ENCODE measurements at places on chromosomes 3 and 15.

DNA sequence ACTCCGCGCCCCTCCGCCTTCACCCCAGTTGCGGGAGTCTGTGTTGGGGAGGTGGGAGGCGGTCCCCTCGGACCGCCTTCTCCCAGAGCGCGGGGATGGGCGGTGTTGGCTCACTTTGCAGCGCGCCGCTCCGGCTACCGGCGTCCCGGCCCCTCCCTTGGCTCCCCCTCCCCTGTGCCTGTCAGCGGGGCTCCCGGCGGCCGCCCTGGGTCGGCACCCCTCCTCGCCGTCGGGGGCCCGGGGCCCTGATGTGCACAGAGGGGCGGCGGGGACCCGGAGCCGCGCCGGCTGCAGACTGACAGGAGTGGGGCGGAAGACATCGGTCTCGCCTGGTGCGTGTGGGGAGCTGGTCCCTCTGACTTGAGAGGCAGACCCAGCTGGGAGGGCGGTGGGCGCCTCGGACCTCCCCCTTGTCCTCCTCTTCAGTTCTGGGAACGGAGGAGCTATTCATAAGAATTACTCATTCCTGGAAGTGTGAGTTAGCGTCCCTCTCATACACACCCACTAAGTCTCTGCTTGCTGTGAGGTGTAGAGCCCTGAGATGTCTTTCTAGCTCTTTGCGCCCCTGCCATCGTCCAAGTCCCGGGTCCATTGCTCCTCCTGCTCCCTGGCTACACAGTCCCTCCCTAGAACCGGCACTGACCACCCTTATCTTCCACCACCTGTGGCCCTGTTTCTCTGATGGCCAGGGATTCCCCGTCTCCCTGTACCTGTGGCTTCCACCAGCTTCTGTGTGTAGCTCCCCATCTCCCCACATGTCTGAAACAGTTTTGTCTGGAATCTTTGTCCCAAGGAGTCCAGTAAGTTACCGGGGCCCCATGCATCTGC lies 42.3 kb upstream of the ROPN1 start:
- DNase-seq: no peak

GRCh38 chr15:96560246-96560895 lies 229.9 kb downstream of the NR2F2 start:
- no peak for DNase-seq

- DNase-seq: no peak
Measured at GRCh38 chr15:78177447-78177873, 28.3 kb downstream of the IDH3A start.

- no peak for DNase-seq
Measured at GRCh38 chr15:91237445-91237844, 137.4 kb downstream of the SV2B start.

DNA sequence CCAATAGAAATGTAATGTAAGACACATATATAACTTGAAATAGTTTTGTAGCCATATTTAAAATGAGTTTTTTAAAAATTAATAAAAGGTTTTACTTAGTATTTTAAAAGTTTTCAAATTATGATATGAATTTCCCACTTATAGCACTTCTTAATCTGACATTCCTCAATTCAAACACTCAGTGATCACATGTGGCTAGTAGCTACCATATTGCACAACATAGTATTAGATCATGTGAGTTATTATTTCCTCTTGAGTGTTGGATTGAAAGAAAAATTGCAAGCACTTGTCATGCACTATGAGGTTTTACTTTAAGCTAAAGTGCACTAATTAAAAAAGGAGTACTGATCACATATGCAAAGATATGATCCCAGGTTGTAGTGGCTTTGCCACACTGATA lies 453.4 kb upstream of the ROBO2 start:
- no peak for DNase-seq

- no peak for DNase-seq
Measured at GRCh38 chr3:192844486-192844765, 73.2 kb downstream of the MB21D2 start.

- no peak for DNase-seq
Measured at GRCh38 chr3:76997733-76998132, 42.2 kb upstream of the ROBO2 start.

DNA sequence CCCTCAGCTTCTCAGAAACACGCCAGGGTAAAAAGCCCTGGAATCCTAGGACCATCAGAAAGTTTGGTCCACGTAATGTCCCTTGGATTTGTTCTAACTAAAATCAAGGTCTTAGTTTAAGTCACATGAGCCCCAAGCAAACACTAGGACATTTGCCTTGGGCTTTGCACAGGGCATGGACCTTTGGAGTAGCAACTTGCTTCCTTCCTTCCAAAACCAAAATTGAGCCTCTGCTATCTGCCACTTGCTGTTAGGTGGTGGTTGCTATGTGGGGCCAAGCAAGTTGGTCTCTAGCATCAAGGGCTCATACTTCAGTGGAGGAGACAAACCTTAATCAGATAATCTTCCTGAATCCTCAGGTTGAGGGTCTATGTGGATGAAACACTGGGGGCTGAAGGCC lies 4.0 kb upstream of the DAG1 start:
- no peak for DNase-seq

GRCh38 chr15:68276668-68277067 lies 877 bp upstream of the FEM1B start:
- DNase-seq: no peak

DNA sequence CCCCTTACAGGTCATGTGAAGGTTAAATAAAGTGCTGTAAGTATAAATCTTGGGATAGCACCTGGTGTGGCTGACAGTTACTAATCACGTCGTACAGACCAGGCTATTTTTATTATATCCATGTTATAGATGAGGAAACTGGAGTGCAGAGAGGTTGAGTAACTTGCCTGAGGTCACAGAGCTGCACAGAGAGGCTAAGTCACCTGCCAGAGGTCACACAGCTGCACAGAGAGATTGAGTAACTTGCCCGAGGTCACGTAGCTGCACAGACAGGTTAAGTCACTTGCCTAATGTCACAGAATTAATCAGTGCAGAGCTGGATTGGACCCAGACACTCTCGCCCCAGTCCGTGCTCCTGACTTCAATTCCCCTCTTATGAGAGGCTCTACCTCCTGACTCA lies 171.5 kb downstream of the NUP210 start:
- no peak for DNase-seq

DNA sequence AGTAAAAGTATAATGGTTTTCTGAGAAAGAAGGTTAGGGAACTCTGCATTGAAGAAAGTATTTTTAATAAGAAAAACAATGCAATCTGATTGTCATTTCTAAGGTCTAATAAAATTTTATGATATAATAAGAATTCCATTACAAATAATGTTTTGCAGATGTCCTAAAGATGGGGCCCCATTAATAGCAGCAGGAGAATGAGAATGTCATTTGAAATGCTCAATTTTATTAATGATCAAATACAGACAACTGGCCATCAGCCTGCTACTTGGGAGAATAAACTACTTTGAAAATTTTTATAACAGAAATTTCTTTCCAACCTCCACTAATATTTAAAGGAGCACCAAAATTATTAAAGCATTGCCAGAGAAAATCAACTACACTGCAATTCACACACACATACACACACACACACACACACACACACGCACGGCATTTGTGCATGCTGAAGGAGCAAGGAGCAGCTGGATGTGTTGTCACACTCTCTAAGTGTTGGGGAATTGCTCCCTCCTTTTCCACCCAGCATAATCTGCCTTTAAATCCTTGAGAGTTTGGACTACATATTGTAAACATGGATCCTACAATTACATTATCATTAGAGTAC lies 109.5 kb downstream of the THRB start:
- no peak for DNase-seq

- DNase-seq: no peak
Measured at GRCh38 chr15:29972051-29972450, 110.7 kb upstream of the GOLGA8J start.

- DNase-seq: no peak
Measured at GRCh38 chr3:178257491-178257890, 278.7 kb upstream of the KCNMB2 start.

GRCh38 chr3:47420511-47421484 lies 40.0 kb downstream of the PTPN23 start:
- peak; percentile 51 for DNase-seq

DNA sequence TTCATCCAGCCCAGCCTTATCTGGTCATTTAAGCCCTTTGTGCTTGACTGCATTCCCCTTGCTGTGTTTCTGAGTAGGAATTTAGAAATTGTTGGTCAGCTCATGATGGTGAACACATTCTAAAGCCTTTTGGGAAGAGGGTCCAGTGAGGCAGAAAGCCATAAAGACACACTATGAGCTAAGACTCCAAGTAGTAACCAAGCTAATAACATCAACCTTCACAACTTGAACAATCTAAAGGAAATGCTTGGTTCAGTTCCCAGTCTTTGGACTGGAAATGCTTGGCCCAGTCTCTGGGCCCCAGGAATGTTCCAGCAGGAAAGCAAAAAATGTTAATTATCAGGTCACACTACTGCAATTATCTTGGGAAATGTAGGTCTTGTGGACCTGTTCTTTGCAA lies 7.7 kb downstream of the PLSCR1 start:
- DNase-seq: no peak

DNA sequence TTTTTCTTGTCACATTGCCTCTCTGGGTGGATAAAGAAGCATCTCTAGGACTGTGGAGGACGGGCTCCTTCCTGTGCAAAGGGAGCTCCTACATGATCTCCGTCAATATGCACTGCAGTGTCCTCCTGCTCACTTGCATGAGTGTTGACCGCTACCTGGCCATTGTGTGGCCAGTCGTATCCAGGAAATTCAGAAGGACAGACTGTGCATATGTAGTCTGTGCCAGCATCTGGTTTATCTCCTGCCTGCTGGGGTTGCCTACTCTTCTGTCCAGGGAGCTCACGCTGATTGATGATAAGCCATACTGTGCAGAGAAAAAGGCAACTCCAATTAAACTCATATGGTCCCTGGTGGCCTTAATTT lies 478 bp downstream of the GPR15 start:
- no peak for DNase-seq

DNA sequence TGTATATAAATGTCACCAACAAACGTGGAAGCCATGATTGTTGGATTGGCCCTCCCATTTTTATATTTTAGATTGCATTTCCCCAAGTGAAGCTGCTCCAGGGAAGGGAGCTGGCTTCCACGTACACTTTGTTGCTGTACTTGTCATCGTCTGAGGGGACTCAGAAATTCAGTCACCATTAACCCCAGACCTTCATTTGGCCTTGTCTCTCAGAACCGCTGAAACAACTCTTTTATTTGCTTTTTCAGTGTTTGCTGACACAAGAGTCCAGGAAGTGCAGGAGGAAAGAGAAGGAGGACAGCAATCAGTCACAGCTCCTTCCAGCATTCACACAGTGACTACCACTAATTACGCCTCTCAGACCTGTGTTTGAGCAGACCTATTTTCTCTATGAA lies 276.5 kb downstream of the TBL1XR1 start:
- DNase-seq: peak; percentile 43

All from left renal pelvis (tissue), 4 donors.